ENCODE measurements at places on chromosomes 2 and 18. TPM values are rescaled to one million over a fixed set of nuclear protein-coding genes. Genes with fewer than 3 reads are reported as not detected.

The FAM161A gene
- total RNA-seq: 1.5 TPM

The SLC9A4 gene
- total RNA-seq: 0.12 TPM

The CASP8 gene
- total RNA-seq: 191 TPM

The CNRIP1 gene
- not detected for total RNA-seq

The LBX2 gene
- total RNA-seq: 0.26 TPM

The LHCGR gene
- not detected for total RNA-seq

The KLHL30 gene
- not detected for total RNA-seq

The HADHA gene
- total RNA-seq: 78.5 TPM

The ICOS gene
- 122 TPM for total RNA-seq

The ITPRIPL1 gene
- 9.9 TPM for total RNA-seq

The TPO gene
- total RNA-seq: 0.44 TPM

The C2orf72 gene
- not detected for total RNA-seq

The ATG16L1 gene
- 115 TPM for total RNA-seq

The CXCR1 gene
- total RNA-seq: not detected

The SCYGR8 gene
- total RNA-seq: not detected

The FAM228B gene
- total RNA-seq: 16.2 TPM

The ABCG8 gene
- total RNA-seq: not detected

The CLEC4F gene
- total RNA-seq: 0.15 TPM

The TCF4 gene
- total RNA-seq: 4.8 TPM

The KIF5C gene
- total RNA-seq: 32.0 TPM

The RBBP8 gene
- 3.8 TPM for total RNA-seq

Data from T-helper 17 cell (primary cell).